ENCODE measurements at places on chromosomes 16 and 17.

DNA sequence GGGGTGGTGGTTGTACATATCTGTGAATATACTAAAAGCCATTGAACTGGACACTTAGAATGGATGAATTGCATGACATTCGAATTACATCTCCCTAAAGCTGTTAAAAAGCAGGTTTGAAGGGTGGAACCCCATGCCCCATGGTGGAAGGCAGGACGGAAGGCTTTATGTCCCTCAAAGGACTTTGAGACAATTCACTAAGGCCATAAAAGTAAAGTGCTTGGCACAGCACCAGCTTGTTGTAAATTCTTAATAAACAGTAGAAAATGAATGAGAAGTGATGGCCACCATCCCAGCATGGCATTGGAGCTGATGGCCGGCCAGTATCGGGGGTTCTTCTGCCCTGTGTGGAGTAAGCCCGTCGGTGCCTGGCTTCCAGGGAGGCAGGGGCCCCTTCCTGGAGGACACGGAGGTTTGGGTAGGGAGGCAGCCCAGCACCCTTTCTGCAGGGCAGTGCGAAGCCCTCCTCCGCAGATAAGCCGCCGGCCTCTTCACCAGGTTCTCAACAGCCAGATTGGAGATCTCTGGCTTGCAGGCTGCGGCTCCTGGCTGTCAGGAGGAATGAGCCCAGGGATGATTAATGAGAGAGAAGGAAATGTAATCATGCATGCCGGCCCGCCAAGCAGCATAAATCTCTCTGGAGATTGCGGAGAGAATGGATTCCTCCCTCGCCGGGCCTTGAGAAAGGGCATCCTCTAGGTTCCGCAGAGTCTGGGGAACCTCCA, 346.9 kb downstream of the FOXL1 start:
- no peak for DNase-seq

- DNase-seq, result no peak
Observed at GRCh38 chr16:9665851-9666271, 516.4 kb downstream of the GRIN2A start.

- DNase-seq, result no peak
Observed at GRCh38 chr16:6300523-6300922, 1032.1 kb upstream of the RBFOX1 start.

- DNase-seq, result no peak
Observed at GRCh38 chr17:55962951-55963401, 190.3 kb upstream of the ANKFN1 start.

GRCh38 chr16:64693946-64694345, 427.9 kb downstream of the CDH11 start:
- DNase-seq, result no peak

GRCh38 chr16:87227296-87227951, 89.8 kb downstream of the C16orf95 start:
- DNase-seq, result no peak

DNA sequence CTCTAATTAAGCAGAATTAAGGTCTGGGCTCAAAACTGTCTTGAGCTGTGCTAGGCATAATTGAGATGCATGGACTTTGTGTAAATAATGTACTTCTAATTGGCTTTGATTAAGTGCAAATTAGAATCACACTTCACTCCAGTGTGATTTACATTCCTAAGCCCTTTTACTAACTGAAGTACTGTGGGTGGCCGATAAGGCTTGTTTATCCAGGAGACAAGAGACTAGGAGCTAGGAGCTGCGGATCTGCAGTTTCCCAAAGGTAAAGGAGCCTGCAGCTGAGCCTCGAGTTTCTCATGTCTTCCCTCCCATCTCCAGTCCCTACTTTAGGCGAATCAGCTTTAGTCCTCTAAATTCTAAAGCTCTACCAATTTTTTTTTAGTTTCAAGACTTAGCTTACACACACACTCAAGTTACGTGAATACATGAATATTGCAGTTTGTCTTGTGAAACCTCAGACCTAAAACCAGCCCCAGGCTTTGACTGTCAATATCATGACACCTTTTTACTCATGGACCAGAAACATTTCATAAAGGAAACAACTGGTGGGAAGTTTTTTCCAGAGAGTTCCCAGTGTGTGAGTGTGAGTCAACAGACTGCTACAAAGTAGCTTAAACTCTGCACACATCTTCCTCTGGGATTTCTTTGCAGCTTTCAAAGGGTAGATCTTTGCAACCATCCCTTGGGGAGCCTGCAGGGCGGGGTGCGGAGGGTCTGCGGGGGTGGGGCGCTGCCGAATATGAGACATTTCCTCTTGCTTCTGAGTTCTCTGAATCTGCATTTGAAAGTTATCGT, 113.9 kb upstream of the TBX2 start:
- no peak for DNase-seq

DNA sequence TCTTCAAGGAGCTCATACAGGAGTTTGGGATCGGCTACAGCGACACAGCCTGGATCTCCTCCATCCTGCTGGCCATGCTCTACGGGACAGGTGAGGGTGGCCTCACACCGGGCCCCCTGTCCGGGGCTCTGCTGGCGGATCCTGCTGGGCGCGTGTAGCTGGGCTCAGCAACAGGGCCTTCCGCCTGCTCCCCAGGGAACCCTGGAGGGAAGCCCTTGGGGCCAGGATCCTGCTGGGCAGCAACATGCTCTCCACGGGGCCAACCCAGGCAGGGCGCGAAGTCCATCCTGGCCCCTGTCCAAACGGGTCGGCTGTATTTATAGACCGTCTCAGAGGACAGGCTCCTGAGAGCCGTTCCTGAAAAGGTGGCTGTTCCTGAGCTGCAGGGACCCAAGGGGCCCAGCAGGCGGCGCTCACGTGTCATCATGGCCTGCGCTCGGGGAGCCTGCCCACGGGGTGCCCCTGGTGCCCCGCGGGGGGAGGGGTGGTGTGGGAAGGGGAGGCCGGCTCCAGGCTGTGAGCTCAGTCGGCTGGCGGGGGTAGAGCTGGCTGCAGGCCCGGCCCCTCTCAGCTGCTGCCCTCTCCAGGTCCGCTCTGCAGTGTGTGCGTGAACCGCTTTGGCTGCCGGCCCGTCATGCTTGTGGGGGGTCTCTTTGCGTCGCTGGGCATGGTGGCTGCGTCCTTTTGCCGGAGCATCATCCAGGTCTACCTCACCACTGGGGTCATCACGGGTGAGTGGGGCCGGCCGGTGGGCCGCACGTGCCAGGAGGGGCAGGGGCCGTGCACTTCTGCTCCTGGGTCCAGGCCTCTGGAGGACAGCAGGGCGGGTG, 7.5 kb downstream of the SLC16A3 start:
- DNase-seq, result no peak

GRCh38 chr17:75406222-75406615, 741 bp upstream of the GRB2 start:
- no peak for DNase-seq

DNA sequence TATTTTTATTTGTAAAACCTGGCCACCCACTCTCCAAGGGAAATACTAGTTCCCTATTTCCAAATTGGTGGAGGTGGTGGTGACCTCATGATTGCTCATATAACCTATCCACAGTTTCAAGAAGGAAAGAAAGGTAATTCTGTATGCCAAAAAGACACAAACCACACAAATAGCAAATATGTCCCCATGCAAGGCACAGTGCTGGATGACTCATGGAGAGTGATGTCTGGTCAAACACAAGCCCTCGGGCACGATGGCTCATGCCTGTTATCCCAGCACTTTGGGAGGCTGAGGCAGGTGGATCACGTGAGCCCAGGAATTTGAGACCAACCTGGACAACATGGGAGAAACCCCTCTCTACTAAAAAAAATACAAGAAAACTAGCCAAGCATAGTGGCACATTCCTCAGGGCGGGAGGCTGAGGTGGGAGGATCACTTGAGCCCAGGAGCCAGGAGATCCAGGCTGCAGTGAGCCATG, 64.2 kb downstream of the GNA13 start:
- DNase-seq, result no peak

GRCh38 chr16:46757339-46758050, 9.4 kb upstream of the MYLK3 start:
- no peak for DNase-seq
